ENCODE measurements at places on chromosomes 12 and 14.

DNA sequence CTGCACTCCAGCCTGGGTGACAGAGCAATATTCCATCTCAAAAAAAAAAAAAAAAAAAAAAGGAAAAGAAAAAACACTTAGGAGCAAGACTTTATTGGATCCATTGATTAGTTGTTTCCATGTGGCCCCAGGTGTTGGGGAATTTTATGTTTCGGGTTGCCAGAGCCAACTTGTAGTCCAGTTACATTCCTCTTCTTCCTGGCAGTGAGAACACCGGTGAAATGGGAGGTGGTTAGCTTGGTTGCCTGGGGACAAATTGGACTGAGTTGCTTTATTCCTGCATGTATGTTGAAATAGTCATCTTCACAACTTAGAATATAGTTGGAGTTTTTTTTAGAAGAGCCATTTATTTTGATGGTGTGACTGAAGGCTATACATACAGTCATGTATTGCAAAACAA lies 12.6 kb downstream of the RCOR1 start:
- no peak for DNase-seq

DNA sequence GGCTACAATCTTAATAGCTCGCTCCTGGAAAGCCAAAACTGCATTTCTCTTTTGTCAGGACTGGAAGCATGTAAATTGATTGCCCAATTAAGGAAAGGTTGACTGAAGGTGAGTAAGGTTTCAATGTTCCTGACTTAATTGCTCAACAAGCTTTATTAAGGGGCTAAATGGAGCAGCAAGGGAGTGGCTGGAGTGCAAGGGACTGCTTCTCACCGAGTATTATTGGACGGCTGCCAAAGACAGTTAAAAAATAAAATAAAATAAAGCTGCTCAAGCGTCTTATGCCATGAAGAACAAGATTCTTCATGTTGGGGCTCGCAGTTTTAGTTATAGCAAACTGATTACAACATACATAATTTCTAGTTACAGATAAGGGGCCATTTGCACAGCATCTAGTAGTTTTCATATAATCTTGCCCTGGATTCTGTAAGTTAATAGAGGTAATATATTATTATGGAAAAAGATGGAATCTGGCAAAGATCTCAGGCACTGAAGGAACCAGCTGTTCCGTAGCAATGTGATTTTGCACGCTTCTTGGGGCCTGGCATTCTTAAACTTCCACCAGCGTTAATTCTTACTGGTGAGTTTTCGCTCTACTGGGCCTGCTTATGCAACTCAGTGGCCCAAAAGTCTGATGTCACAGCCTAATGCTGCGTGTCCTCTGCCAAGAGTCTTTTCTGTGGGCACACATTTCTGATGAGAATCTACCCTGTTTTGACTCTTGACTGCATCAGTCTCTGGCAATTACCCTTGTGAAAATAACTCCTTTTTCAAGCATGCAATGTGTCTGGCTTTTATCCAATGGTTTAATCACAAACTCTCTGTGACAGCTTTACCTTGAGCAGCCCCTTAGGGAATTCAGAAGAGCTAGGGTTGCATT lies 108.5 kb downstream of the SLC38A1 start:
- DNase-seq, result no peak

GRCh38 chr12:94872971-94873733 lies 130.3 kb downstream of the NDUFA12 start:
- DNase-seq, result no peak

- no peak for DNase-seq
These were observed 82.1 kb downstream of the B4GALNT3 start for GRCh38 chr12:541676-542324.

GRCh38 chr12:64010069-64010686 lies 165.7 kb downstream of the SRGAP1 start:
- no peak for DNase-seq

DNA sequence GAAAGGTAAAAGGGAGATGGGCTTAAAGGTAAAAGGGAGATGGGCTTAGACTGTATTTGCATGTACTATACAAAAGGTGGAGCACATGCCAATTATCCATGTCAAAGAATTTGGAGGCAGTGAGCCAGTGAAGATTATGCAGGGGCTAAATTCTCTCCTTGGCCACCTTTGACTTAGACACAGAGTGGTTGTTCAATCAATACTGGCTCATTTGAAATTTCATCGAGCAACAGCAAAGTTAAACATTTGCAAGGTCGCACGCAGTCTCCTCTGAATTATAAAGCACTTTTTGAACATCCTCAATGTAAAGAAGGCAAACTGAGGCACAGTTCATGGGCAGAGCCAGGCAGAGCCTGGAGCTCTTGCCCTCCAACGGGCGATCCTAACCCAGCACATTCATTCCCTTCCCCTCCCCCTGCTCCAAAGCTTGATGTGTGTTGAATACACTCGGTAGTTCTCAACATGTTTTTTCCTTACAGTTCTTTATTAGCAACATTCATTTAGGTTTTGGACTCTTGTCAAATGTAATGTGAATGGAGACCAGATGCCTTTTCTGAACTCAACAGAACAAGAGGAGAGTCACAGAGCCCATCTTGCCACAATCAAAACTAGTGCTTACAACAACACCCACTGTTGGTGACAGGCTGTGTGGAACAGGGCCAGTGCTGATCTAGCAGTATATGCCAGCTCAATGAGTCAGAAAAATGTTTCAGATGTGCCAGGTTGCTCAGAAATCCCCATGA lies 169.7 kb upstream of the G2E3 start:
- no peak for DNase-seq

DNA sequence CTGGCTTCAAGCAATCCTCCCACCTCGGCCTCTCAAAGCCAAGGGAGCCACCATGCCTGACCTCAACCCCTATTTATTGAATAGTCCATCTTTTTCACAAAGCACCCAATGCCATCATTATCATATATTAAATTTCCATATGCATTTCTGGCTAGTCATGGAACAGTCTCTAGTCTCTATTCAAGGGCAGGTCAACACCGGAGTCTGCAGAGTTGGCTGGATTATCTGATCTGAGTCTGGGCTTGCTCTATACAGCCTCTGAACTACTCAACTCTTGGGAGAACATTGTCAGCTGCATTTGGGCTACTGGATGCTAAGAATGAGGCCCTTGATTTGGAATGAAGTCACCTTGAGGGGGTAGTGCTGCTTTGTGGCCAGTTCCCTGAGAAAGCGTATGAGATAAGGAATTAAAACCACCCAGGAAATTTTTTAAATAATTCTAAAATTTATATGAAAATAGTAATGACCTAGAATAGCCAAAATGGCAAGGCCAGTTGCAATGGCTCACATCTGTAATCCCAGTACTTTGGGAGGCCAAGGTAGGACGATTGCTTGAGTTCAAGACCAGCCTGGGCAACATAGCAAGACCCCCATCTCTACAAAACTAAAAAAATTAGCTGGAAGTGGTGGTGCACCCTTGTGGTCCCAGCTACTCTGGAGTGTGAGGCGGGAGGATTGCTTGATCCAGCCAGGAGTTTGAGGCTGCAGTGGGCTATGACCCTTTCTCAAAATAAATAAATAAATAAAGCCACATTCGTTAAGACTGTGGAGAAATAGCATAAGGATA lies 6.9 kb upstream of the NAA25 start:
- DNase-seq, result no peak

DNA sequence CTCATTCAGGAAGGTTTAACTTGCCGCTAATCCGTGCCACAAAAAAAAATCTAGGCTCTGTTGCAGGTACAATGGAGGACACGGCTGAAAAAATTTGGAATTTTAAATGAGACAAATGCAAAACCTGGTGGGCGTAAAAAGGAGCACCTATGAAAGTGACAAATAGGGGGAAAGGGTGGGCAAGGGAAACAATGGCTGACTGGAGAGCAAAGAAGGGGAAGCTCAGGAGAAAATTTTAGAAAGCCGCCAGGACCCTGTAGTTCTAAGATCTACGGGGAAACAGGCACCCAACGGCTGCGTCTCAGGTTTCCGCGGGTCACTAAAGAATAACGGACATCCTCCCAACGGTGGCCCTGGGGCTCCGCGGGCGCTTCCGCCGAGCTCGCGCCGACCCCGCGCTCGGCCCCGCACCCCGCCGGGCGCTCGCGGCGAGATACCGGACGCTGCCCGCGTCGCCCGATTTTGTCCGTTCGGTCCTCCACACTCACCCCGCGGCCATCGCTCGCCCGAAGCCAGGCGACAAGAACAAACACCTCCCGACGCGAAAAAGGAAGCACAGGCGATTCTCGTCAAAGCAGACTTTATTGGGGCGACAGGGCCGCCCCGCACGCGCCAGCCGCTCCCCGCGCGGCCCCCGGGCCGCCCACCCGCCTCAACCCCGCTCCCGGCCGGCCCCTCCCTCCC lies 1.1 kb upstream of the YY1 start:
- DNase-seq, result peak; percentile 28

GRCh38 chr14:79487632-79488031 lies 723.7 kb downstream of the DIO2 start:
- no peak for DNase-seq

- DNase-seq, result no peak
These were observed 7.0 kb downstream of the AGAP2 start for GRCh38 chr12:57731411-57732080.

- no peak for DNase-seq
These were observed 35.1 kb downstream of the PPP2R5E start for GRCh38 chr14:63508033-63508432.

DNA sequence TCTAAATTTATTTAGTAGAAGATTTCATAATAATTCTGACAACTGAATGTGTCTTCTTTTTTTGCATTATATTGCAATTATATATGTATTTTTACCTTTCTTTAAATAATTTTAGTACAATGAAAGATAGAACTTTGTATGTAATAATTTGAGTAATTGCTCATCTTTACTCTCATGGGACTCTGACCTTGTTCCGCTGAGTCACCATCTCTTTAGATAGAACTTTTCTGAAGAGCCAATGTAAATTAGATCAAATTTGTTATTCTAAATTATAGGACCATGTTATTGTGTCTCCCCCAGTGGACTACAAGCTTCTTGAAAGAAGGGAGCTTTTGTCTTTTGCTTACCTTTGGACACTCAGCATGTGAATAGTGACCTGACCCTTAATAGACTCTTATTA lies 96.1 kb downstream of the TRHDE start:
- no peak for DNase-seq

GRCh38 chr12:118618695-118619094 lies 242.3 kb downstream of the SUDS3 start:
- no peak for DNase-seq

DNA sequence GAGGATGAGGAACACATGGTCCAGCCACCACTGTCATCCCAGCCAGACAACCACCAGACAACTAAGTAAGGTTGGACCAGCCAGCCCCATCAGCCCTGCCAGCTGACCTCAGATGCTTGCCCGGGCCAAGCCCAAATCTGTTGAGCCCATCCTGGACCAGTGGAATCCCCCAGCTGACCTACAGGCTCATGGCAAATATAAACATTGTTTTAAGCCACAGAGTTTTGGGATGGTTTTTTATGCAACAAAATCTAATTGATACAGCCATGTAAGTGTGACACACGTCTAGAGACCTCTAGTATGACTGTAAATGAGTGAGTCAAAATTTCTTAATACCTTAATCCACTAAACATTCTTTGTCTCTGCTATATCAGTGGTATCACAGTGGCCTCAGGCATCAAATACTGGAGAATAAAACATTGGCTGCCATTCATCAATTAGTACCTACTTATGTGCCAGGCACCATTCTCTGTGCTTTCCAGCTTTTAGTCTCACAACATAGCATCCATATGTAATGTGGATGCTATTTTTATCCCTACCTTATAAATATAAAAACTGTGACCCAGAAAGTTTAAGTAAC lies 24.2 kb upstream of the NT5DC3 start:
- DNase-seq, result no peak

DNA sequence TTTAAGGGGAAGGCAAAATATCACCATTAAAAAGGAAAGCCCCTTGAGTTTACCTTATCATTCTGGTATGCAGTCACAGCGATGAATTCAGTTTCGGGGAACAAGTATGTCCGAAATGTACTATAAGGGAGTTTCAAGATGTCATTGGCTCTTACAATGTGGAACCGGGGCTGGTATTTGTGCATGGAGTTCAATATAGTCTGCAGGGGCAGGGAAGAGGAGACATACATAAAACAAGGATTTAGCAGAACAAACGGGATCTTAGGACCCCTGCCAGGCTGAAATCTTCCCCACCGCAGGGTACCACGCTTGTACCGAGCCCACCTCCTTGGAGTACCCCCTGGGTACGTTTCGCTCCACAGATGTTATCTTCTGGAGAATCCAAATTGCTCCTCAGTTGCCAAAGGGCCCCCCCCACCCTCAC lies 4.5 kb downstream of the TBX3 start:
- no peak for DNase-seq

GRCh38 chr14:45284802-45285201 lies 31.8 kb upstream of the MIS18BP1 start:
- DNase-seq, result no peak

DNA sequence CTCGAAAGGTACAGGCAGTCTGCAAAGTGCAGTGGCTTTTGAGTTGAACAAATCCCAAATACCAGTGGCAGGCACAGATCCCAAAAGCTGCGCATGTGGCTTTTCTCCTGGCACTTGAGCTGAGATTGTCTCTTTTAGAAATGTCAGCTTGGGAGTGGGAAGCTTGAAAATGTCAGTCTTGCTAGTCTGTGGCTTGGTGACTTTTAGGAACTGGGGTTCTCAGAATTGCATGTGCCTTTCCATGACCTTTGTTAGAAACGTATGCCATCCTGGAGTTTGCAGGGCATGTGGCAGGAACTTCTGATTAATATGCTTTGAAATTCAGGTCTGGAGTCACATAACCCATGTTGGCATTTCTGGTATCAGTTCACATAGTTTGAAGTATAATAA lies 182.1 kb downstream of the CHST11 start:
- DNase-seq, result no peak

DNA sequence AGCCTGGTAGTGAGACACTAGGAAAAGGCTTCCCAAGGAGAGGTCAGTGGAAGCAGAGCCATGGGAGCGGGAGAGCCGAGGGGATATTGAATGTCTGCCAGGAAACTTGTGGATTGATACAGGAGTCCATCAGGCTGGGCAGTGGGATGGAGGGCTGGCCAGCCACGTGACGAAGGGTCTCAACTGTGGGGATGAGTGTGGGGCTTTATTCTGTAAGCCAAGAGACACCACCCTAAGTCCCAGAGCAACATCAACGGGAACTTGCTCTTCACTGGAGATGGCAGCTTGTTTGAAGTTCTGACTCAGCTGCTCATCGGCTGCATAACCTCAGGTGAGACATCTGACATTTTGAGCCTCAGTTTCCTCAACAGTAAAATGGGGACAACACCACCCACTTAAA lies 197.8 kb downstream of the VRK1 start:
- DNase-seq, result no peak

- DNase-seq, result no peak
These were observed 83.9 kb downstream of the BMP4 start for GRCh38 chr14:53872681-53873089.

GRCh38 chr12:124410354-124411175 lies 115.7 kb downstream of the RFLNA start:
- no peak for DNase-seq

- no peak for DNase-seq
These were observed 263.4 kb upstream of the PLEKHG7 start for GRCh38 chr12:92439420-92439805.

- DNase-seq, result no peak
These were observed 75.2 kb upstream of the TMCC3 start for GRCh38 chr12:94725375-94726168.

GRCh38 chr14:44170101-44170500 lies 337.0 kb downstream of the FSCB start:
- no peak for DNase-seq

- DNase-seq, result no peak
These were observed 458.8 kb upstream of the SOX5 start for GRCh38 chr12:24408305-24408704.

- DNase-seq, result no peak
These were observed 472.2 kb downstream of the RAD51B start for GRCh38 chr14:68291820-68292219.

GRCh38 chr12:100672075-100672592 lies 98.7 kb downstream of the GAS2L3 start:
- no peak for DNase-seq

- DNase-seq, result no peak
These were observed 167.6 kb downstream of the NAV3 start for GRCh38 chr12:77998236-77998786.

Data from T-helper 17 cell (primary cell).